ENCODE measurements at places on chromosomes 2 and 18.

GRCh38 chr2:171383134-171383533, 50.7 kb downstream of the METTL8 start:
- no peak for DNase-seq

DNA sequence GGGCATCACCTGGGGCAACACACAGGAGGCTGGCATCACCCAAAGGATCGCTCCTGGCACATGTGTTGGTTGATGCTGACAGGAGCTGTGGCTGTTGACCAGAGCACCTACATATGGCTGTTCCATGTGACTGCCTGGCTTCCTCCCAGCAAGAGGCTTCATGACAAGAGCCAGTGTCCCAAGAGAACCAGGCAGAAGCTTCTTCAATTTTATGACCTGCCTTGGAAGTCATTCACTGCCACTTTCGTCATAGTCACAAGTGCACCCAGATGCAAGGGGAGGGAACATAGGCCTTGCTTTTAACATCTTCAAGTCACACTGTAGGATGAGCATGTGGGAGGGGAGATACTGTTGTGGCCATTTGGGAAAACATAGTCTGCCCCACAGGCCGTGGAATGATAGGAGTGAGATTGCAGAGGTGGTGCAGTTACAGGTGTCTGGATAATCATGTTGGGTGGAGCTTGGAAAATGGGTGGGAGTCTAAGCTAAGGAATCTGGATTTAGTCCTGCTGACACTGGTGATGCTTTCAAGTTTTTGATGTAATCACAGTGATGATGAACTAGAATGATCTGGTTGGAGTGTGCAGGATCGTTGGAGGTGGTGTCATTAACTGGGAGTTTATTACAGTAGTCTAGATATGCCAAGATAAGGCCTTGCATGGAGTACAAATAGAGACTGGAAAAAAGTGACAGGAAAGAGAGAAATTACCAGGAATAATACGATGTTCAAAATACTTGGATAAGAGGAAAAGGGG, 107.0 kb downstream of the RAPGEF4 start:
- no peak for DNase-seq

GRCh38 chr2:153595939-153596338, 117.4 kb upstream of the RPRM start:
- no peak for DNase-seq

DNA sequence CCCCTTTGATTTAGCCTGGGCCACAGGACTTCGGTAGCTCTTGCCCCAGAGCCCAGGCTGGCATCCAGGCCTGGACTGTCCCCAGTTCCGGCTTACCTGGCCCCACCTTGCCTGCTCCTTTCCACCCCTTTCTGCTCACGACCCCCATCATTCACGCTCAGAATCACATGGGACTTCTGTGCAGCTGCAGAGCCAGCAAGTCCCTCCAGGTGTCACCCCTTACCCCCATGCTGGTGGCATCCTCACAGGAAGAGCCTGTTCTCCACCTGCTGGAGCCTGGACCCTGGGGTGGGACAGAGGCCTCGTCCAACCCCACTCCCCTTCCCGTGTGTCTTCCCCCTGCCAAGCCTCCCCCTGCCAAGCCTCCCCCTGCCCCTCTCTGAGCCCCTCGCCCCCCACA, 7.9 kb upstream of the KCNIP3 start:
- no peak for DNase-seq

GRCh38 chr2:160993654-160994061, 166.6 kb upstream of the TANK start:
- no peak for DNase-seq

DNA sequence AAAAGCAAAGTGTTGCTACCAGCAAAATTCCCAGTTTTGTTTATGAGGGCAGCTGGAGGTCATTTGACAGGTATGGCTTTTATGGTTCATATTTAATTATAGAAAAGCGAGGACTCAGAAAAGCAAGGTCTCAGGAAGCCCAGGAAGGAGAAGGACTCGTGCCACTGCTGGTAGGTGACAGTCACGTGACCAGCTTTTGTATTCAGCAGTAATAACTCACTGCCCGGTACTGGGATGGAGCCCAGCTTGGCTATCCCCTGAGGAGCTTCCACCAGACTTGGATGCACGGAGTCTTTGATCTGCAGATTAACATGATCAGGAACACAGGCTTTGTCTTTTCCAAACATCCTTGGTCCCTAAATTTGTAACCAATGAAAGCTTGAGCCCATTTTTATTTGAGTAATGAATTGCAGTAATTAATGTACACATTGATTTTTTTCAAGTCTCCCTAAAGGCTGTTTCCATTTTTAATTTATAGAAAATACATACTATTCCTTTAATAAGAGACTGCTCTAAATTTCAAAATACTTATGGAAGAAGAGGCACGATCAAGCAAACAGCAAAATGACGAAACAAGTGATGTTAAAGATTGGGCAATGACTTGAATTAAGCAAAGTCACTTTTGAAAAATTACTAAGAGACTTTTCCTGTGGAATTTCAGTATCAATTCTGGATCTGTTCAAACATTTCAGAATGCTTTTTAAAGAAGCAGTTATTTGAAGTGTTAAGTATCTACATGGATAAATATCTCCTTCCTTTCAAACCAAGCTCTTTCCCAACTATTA, 251.7 kb upstream of the HNRNPA3 start:
- no peak for DNase-seq

GRCh38 chr2:47941936-47942335, 35.6 kb upstream of the FBXO11 start:
- no peak for DNase-seq

GRCh38 chr2:107222466-107222865, 336.5 kb upstream of the ST6GAL2 start:
- DNase-seq: no peak

DNA sequence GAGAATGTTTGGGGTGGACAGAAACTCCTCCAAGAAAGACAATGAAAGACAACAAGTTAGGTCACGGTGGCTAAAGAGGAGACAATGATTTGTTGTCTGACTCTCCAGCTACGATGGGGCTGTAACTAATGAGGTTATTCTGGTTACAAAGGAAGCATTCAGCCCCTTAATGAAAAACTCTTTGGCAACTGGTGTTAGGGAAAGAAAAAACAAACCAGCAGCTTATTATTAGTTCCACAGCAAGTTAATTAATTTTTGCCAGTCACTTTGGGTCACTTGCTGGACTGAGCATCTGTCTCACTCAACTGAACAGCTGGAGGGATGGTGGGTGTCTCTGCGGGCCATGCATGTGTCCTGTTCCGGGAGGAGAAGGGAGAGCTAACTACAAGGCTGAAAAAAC, 263.7 kb downstream of the ALK start:
- no peak for DNase-seq

DNA sequence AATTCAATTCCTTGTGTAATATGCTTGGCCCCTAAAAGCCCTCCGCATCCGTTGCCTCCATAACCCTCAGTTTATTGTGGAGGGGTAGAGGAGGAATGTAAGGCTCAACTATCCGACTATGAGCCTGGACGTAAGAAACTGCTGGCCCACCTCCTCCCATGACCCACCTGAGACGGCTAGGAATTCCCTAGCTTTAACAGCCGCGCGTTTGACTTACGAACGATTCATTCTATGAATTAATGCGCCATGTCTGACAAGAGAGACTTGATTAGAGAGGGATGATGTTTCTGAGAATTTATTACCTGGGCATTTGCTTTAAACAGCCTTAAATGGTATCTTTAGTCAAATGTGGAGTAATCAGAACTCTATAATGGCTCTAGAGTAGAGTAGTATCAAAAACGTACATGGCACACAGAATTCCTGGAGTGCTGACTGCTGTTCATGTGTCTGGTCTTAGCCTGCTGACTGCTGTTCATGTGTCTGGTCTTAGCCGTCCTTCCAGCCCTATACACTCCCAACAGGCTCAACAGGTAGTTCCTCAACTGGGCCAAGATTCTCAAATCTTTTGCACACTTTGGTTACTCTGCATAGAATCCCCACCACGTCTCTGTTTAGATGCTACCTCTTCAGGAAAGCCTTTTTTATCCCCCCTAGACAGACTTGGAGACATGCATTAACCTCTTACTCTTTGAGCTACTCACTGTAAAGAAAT, 899 bp upstream of the GFPT1 start:
- DNase-seq: no peak

DNA sequence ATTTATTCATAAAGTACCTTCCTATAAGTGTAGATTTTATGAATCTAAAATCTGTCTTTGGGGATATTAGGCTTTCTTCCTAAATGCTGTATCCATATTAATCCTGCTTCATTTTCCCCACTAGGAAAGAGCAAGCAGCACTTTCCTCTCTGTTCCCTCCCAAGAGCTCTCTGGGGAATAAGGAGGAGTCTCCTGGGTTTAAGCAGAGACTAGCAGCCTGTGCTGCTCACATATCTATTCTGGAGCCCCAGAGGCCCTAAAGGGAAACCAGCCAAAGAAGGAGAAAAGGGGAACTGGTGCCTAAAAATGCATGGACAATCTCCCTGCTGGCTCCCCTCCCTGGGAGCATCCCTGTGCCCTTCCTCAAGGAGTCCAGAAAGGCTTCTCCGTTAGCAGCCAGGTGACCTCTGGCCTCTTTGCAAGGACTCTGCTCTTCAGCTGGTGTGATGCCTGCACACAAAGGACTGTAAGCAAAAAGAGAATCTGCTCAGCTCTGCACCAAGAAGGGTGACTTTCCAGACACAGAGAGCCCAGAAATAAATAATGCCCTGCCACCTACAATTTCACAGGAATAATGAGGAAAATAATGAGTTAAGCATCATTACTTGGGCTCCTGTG, 270.6 kb downstream of the SS18 start:
- no peak for DNase-seq

- DNase-seq: no peak
Observed at GRCh38 chr2:14751581-14751980, 119.1 kb downstream of the LRATD1 start.
